ENCODE measurements at places on chromosomes 4 and X.

DNA sequence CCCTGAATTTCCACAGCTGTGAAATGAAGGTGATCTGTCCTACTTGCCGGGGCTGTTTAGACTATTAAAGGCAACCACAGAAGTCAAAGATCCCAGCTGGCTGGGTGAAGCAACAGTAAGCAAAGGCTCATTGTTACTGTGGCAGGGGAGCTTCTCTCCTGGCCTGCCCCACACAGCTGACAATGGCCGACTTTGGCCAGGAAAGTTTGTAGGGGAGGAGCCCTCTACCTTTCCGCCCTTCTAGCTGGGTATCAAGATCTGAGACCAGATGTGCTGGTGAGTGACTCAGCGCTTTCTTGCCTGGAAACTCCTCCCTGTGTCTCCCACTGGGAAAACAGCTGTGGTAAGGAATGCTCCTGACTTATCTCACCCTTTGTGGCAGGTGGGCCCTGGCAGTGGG, 21.1 kb downstream of the RASSF6 start:
- DNase-seq, result no peak

- DNase-seq, result no peak
Observed at GRCh38 chr4:183157215-183157614, 58.2 kb downstream of the WWC2 start.

DNA sequence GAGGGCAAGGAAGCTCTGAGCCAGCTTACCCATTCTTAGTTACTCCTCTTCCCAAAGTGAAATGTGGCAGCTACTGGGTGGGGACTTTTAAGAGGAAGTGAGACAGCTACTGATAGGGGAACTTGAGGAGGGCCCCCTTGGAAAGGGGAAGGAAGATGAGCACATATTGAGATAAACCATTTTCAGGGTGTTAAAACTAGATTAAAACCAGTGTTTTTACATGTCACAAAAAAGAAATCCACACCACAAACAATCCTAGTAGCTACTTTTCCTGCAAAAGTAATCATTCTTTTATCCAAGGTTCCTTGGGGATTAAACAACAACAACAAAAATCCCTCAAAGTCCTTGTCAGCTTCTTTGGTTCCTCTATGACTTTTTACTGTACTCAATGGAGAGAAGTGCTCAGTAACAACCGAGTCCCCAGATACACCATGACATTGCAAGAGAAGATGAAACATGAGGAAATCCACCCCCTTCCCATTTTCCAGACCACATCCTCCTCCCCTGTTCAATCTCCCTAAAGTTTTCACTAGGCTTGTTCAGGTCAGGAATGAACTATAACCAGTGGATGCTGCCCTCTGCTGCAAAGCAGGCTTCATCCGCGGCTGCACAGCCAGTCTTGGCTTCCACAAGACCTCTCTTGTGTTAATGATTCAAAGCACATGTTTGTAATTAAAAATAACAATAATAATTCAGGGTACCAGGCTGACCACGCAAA, 113.5 kb upstream of the TMEM164 start:
- peak; percentile 2 for DNase-seq

DNA sequence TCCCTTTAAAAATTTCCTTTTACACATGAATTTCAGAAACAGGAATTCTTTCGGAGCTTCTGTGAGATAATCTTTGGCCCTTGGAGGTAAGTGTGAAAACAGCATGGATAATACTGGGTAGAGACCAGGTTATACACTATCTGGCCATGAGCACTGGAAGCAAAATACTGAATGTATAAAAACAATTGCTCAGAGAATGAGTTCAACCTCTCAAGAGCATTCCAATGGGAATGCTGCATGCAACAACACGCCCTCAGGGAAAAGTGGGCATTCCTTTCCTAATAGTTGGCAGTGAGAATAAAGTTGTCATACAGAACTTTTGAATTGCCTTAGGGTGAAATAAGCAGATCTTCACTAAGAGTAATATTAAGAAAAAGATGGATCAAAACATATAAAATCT, 574.8 kb upstream of the DIPK2B start:
- DNase-seq, result no peak

- no peak for DNase-seq
Observed at GRCh38 chrX:40157228-40158035, 59.7 kb upstream of the BCOR start.

GRCh38 chr4:101346351-101347266, 717 bp downstream of the PPP3CA start:
- DNase-seq, result peak; percentile 66

- DNase-seq, result no peak
Observed at GRCh38 chr4:144666539-144667175, 20.7 kb downstream of the HHIP start.

GRCh38 chrX:148582353-148582752, 81.9 kb downstream of the AFF2 start:
- DNase-seq, result no peak

Measured in CD4-positive, alpha-beta T cell treated with Interleukin-21 for 1 hour (primary cell).